ENCODE measurements at places on chromosomes 4 and X.

DNA sequence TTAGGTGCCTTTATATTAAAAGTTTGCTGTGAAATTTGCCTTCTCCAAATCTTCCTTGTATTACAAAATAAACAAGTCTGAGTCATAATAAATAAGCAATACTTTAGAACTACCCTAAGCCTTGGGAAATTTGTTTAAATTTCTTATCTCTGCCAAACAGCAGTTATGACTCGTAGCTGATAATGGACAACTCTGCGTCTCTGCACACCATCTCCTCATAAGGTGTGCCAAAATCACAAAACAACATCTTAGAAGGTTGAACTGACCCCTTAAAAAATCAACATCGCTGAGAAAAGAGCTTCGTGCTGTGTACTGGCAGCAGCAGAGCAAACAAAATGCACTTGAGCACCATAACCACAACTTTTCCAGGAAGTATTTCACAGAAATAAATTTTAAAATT is 22.0 kb downstream of the OR13H1 start:
- no peak for DNase-seq

DNA sequence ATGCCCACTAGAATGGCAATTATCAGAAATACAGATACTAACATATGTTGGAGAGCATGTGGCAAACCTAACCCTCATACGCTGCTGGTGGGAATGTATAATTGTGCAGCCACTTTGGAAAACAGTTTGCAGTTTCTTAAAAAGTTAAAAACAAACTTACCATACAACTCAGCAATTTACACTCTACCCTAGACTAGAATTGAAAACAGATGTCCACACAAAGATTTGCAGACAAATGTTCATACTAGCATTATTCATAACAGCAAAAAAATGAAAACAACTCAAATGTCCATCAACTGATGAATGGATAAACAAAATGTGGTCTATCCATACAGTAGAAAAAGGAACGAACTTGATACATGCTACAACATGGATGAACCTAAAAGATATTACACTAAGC is 64.4 kb downstream of the SLC9A7 start:
- DNase-seq, result no peak

DNA sequence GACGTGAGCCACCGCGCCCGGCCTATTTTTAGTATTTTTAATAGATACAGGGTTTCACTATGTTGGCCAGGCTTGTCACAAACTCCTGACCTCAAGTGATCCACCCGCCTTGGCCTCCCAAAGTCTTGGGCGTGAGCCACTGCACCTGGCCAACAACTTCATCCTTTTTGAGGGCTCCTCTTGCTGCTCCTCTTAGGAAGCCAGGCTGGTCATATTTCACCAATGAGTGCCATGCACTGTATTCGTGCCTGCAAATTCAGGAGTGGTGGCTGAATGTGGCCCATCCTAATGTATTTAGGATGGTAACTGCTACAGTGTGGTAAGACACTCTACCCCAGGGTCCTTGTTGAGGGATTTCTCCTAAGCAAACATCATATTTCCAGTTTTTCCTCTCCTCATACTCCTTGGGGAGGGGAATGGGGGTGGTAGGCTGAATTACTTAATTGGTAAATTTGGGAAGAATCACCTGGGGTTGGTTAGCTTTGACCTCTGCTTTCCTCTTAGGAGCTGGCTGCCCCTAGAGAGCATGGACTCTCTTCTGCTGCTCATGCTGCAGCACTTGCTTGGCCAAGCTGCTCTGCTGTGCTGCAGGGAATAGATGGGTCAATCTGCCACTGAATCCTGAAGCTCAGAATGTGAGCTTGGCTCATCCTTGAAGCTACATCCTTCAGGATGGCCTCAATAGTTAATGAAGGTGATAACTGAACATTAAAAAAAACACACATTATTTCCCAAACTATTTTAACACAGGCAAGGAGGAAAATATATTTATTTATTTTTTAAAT is 167.4 kb downstream of the HS3ST1 start:
- DNase-seq, result no peak

- no peak for DNase-seq
Measured at GRCh38 chrX:130426531-130426930, 24.7 kb downstream of the RBMX2 start.

DNA sequence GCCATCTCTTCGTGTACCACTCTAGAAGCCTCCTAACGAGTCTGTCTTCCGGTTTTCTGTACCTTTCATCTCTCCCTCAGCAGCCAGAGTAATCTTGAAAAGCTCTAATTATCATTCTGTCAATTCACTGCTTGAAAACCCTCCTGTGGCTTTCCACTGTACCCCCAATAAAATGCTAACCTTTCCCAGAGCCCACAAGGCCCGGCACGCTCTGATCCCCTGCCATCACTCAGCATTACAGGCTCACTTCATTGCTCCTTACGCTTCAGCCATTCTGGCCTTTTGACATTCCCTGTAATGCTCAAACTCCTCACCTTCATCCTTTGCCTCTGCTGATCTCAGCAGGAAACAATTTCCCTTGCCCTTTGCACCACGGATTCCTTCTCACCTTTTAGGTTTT is 112.9 kb downstream of the ARHGAP10 start:
- no peak for DNase-seq

- no peak for DNase-seq
Measured at GRCh38 chr4:178081176-178081575, 638.9 kb upstream of the AGA start.

- no peak for DNase-seq
Measured at GRCh38 chr4:126251169-126251568, 936.4 kb downstream of the FAT4 start.

DNA sequence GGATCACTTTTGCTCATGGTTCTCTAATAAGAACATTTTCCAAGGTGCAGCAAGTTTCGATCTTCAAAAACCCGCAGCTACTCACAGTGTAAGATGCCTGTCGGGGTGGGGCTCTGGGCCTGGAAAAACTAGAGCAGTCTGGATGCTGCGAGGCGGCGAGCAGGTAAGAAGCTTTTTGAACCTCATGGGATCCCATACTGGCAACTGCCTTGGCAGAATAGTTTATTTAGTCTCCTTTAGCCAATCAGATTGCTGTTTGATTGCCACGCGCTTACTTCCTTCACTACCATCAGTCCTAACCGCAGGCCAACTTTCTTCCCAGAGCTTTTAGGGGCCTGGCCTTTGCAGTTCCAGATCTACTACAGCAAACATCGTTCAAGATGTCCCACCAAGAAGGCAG is 61.3 kb upstream of the MAGEB10 start:
- no peak for DNase-seq

- DNase-seq, result no peak
Measured at GRCh38 chr4:138062929-138063328, 179.2 kb downstream of the SLC7A11 start.

GRCh38 chr4:147789596-147789995 is 57.7 kb downstream of the ARHGAP10 start:
- no peak for DNase-seq

- DNase-seq, result no peak
Measured at GRCh38 chr4:83947830-83948193, 411.9 kb downstream of the GPAT3 start.

- DNase-seq, result no peak
Measured at GRCh38 chr4:5361968-5362367, 310.7 kb downstream of the STK32B start.

DNA sequence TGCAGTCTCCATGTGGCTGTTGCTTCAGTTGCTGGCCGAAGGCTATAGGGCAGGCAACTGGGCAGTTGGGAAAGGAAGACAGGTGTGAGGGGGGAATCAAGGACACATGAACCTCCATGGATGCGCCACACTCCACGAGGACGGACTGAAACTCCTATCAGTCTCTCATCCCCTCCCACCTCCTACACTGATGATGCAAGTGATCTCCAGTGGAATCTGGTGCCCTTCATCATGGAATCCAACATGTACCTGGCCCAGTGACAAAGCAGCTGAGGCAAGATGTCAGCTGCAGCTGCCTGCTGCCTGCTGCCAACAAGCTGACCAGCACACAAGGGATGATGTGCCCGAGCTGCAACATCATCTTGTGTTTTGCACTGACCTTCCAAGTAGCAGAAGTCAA is 26.0 kb upstream of the MGST2 start:
- DNase-seq, result no peak
